ENCODE measurements at places on chromosomes 5 and 9. TPM values are rescaled to one million over a fixed set of nuclear protein-coding genes. Genes with fewer than 3 reads are reported as not detected.

PKD2L2 gene
- not detected for total RNA-seq

PCDHGC4 gene
- total RNA-seq, result 1.5 TPM

TCERG1 gene
- 19.1 TPM for total RNA-seq

PCA3 gene
- not detected for total RNA-seq

TTC33 gene
- total RNA-seq, result 10.2 TPM

AMBP gene
- total RNA-seq, result not detected

C5orf24 gene
- 33.7 TPM for total RNA-seq

TTC23L gene
- not detected for total RNA-seq

CTNND2 gene
- total RNA-seq, result 8.6 TPM

DNA sequence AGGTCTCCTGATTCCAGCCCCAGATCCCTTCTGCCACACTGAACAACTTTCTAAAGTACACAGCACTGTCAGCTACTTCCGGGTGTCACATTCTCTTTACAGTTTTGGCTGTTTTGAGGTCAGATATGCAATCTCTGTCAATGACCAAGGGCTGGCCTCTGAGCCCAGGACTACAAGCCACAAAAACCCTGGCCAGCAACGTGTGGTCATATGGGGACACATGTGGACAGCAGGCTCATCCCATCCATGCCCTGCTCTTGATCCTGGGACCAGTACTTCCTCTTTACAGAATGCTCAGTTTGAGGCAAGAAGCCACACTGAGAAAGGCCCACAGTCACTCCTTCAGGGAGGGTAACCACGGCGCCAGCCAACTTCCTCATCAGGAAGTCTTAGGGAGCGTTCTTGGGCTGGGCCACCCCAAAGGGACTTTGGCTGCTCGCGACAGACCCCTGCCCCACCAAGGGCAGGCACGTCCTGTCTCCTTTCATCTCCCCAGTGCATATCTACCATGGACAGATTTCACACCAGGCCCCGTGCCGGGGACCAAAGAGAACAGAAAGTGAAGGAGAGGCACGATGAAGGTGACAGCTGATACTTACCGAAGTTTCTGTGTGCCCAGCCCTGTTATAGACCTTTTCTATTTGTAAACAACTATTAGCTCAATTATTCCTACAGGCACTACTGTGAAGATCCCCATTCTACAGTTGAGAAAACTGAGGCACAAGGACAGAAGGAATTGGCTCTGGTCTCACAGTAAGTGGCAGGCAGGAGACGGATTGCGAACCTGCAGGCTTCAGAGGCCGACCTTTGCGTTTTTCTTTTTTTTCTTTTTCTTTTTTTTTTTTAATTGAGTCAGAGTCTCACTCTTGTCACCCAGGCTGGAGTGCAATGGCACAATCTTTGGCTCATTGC is 37.3 kb downstream of the STK10 start:
- H3K27me3 ChIP-seq, result no peaks in the 10 kb centered on the region
- peaks cover 7% of the 10 kb centered on the region for H3K36me3 ChIP-seq
- H3K27ac ChIP-seq, result no peak overlapping the region
- H3K4me1 ChIP-seq, result no peaks in the 10 kb centered on the region
- peak; percentile 80 for DNase-seq

DNA sequence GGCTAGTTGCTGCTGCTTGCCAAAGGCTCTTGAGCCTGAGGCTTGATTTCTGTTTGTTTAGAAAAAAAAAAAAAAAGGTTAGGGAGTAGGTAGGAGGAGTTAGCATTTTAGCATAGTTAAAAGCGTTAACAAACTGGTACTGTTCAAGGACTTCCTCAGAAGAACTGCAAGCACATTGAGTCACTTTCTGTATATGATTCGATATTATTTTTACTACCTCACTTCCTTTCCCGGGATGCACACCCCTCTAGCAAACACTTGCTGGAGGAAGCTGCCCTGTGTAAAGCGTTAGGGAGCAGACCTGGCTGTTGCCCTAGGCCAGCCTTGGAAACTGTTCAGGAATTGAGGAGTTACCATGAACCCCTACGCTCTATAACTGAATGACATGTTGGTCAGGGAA is 15.7 kb upstream of the CEP120 start:
- no peak overlapping the region for H3K27ac ChIP-seq
- no peaks in the 10 kb centered on the region for H3K27me3 ChIP-seq

DNA sequence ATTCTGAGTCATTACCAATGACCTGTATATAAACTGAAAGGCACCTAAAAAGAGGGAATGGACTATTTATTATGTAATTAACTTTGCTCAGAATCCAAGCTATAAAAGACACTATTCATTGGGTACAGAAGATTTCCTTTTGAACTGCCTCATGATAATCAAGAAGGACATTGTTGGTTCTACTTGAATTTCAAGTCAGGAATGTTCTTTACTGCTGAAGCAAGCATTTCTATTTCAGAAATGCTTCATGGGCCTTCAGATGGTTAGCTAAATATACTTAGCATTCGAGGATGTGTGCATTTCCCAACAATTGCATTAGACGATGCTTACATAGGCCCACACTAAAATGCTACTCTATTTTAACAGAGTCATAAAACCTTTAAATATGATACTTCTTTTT is 658.2 kb upstream of the DMAC1 start:
- H3K4me3 ChIP-seq, result no peak overlapping the region
- no peak overlapping the region for H3K27ac ChIP-seq

DNA sequence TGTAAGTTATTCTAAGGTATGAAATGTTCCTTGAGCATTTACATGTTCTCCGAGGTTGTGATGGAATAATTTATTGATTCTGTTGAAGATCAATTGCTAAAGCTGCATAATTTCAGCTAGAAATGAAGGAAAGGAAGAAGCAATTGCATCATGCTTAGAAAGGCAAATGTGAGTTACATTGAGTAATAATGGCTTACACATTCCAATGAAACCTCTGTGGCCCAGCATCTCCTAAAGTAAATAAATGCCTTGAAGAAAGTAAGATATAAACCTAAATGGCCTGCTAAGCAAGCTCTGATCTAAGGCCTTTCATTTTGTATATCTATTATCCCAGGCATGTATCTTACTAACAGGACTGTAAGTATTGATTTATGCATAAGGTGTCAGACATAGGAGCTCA is 677.3 kb upstream of the RGMB start:
- no peaks in the 10 kb centered on the region for H3K27me3 ChIP-seq
- no peaks in the 10 kb centered on the region for H3K36me3 ChIP-seq
- no peak overlapping the region for H3K4me3 ChIP-seq
- H3K4me1 ChIP-seq, result no peaks in the 10 kb centered on the region
- no peak for DNase-seq
- no peak overlapping the region for H3K27ac ChIP-seq

DNA sequence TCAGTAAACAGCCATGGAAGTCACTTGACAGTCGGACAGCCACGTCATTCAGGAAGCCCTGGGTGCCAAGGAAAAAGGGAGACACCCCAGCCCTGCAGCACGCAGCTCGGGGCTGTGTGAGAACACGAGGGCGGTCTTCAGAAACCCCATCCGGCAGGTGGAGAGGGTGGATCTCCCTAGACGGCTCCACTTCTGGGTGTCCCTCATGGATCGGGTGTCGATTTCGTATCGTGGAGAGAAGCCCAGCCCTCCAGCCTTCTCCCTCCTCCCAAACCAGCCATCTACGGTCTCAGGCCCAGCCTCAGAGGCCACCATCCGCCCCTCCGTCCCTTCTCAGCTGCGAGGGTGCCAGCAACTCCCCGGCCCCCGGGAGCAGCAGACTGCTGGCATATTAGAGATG is 65.5 kb upstream of the BARHL1 start:
- no peak for DNase-seq
- no peak overlapping the region for H3K27ac ChIP-seq
- no peaks in the 10 kb centered on the region for H3K36me3 ChIP-seq
- H3K27me3 ChIP-seq, result no peaks in the 10 kb centered on the region
- no peaks in the 10 kb centered on the region for H3K4me1 ChIP-seq
- H3K4me3 ChIP-seq, result no peak overlapping the region

- H3K27me3 ChIP-seq, result no peaks in the 10 kb centered on the region
- H3K36me3 ChIP-seq, result no peaks in the 10 kb centered on the region
- H3K4me3 ChIP-seq, result no peak overlapping the region
- DNase-seq, result peak; percentile 81
- H3K4me1 ChIP-seq, result no peaks in the 10 kb centered on the region
- H3K27ac ChIP-seq, result peak overlapping the region; percentile 19
Observed at GRCh38 chr9:8961186-8961851, 1161.7 kb upstream of the DMAC1 start.

DNA sequence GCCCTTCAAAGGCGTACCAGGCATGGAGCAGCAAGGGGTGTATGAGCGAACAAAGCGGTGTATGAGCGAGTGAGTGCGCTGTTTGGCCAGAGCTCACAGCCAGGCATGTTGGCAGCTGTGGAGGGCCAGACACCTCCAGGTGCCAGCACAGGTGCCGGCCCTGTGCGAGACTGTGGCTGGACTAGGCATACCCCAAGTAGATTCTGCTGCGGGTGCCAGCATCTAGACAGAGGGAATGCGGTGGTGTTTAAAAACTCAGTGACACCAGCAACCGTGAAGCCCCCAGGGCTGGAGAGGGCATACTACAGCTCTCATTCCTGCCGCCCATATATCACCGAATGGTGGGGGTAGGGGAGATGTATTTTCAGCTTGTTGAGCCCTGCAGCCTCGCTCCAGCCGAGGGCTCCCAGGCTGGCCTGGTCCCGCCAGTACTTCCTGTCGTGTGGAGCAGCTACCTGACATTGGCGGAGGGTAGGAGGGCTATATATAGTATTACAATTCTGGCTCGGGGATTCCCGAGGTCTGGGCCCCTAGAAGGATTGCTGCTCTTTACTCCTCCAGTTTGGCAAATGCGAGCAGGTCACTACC is 1829.6 kb upstream of the NUDT12 start:
- no peak overlapping the region for H3K27ac ChIP-seq
- no peaks in the 10 kb centered on the region for H3K27me3 ChIP-seq
- no peaks in the 10 kb centered on the region for H3K4me1 ChIP-seq
- H3K4me3 ChIP-seq, result no peak overlapping the region
- H3K36me3 ChIP-seq, result no peaks in the 10 kb centered on the region

GRCh38 chr5:2194236-2194555 is 311.5 kb upstream of the IRX4 start:
- H3K4me1 ChIP-seq, result no peaks in the 10 kb centered on the region
- DNase-seq, result peak; percentile 52
- no peak overlapping the region for H3K4me3 ChIP-seq
- H3K27ac ChIP-seq, result no peak overlapping the region
- no peaks in the 10 kb centered on the region for H3K36me3 ChIP-seq
- no peaks in the 10 kb centered on the region for H3K27me3 ChIP-seq

GRCh38 chr9:38061326-38061977 is 7.6 kb downstream of the SHB start:
- H3K27ac ChIP-seq, result peak overlapping the region; percentile 95
- no peak overlapping the region for H3K4me3 ChIP-seq
- DNase-seq, result no peak
- peaks cover 3% of the 10 kb centered on the region for H3K4me1 ChIP-seq
- H3K36me3 ChIP-seq, result no peaks in the 10 kb centered on the region

- H3K4me3 ChIP-seq, result no peak overlapping the region
- H3K27ac ChIP-seq, result no peak overlapping the region
- peaks cover 36% of the 10 kb centered on the region for H3K36me3 ChIP-seq
- no peak for DNase-seq
- no peaks in the 10 kb centered on the region for H3K27me3 ChIP-seq
- no peaks in the 10 kb centered on the region for H3K4me1 ChIP-seq
Observed at GRCh38 chr9:99150451-99151171, 45.7 kb downstream of the TGFBR1 start.

- H3K4me3 ChIP-seq, result no peak overlapping the region
- no peak overlapping the region for H3K27ac ChIP-seq
- H3K36me3 ChIP-seq, result no peaks in the 10 kb centered on the region
- H3K27me3 ChIP-seq, result no peaks in the 10 kb centered on the region
- no peaks in the 10 kb centered on the region for H3K4me1 ChIP-seq
Observed at GRCh38 chr5:73797132-73797510, 171.1 kb downstream of the ARHGEF28 start.

- H3K27me3 ChIP-seq, result no peaks in the 10 kb centered on the region
- H3K27ac ChIP-seq, result no peak overlapping the region
- no peaks in the 10 kb centered on the region for H3K4me1 ChIP-seq
- no peaks in the 10 kb centered on the region for H3K36me3 ChIP-seq
Observed at GRCh38 chr5:5387192-5387591, 35.3 kb upstream of the ICE1 start.
